ENCODE measurements at places on chromosomes 12 and 14.

- DNase-seq, result no peak
These were observed 31.1 kb downstream of the CCDC198 start for GRCh38 chr14:57462551-57462950.

DNA sequence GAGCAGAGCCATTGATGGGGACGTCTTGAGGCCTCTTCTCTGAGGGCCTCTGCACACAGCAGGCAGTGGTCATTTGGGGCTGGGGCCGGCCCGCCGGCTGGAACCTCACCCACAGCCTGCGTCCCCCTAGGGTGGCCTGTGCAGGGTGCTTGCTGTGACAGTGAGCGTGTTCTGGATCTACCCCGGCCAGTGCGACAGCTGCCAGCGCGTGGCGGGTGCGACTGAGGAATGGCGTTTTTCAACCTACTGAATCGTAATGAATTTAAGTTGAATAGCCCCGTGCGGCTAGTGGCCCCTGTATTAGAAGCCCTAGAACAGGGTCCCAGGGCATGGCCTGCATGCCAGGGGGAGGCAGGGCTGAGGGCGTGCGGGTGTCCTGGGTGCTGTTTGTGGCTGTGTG lies 13.8 kb downstream of the RFLNA start:
- DNase-seq, result no peak

GRCh38 chr12:64864319-64864718 lies 39.9 kb downstream of the TBC1D30 start:
- DNase-seq, result no peak

DNA sequence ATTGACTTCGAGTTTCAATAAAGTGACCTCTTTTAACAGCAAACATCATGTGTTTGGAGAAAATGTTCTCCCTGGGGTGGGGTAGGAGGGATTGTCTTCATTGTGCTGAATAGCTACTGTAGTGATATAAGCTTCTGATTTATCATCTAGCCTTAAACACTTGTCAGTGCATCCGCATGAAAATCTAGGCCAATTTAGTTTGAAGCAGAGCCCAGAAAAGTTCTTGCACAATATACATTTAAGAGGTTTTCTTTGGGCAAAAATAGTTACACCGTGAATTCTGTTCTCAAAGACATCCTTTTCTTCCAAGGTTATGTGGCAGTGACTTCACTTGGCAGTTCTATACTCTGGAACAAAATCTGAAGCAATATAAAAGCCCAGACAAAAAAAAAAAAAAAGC lies 136.0 kb upstream of the IFNG-AS1 start:
- DNase-seq, result no peak

DNA sequence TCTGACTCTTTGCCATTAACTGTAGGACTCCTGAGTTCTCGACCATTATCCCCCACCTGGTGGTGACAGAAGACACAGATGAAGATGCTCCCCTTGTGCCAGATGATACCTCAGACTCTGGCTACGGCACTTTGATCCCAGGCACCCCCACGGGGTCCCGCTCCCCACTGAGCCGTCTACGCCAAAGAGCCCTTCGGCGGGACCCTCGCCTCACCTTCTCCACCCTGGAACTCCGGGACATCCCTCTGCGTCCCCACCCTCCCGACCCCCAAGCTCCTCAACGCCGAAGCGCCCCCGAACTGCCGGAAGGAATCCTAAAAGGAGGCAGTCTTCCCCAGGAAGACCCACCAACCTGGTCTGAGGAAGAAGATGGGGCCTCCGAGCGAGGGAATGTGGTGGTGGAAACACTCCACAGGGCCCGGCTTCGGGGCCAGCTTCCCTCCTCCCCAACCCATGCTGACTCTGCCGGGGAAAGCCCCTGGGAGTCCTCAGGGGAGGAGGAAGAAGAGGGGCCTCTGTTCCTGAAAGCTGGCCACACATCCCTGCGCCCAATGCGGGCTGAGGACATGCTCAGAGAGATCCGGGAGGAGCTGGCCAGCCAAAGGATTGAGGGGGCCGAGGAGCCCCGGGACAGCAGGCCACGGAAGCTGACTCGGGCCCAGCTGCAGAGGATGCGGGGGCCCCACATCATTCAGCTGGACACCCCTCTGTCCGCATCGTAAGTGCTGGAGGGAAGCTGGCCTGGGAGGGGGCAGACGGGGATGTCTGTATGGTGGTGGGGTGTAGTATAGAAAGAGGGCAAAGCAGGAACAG lies 14.4 kb downstream of the TNFRSF1A start:
- DNase-seq, result no peak

DNA sequence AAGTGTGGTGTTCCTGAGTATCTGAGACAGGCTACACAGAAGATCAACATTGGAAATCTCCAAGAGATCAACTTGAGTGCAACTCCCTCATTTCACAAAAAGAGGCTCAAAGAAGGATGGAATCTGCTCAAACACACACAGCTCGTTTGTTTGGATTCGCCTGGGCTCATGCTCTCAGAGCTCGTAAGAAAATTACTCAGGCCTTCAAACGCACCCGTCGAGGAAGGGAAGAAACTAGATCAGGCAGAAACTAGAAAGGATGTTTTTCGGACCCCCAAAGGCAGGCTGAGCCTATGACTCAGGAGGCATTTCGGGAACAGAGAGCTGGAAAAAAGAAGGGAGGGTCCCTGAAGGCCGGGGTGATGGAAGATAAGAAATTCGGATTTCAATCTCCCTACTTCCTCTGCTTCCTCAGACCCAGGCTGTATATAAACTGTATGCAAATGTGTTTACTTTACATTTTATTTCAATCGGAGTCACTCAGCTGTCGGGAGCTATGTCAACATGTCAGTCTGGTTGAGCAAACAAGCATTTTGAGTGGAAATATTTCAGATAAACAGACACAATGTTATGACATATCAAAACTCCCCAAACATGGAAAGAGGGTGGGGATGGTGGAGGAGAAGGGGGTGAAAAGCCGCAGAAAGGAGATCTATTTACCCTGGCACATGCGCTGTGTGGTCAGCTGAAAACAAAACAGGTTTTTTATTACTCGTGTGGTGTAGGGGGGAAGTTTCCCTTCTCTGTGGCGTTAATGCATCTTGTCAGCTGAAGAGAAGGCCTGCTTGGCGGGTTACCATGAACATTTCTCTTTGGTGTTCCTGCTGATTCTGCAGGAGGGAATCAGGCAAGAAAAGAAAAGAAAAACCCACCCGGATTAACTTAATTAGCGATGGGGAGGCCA lies 129.1 kb upstream of the TBX3 start:
- no peak for DNase-seq

DNA sequence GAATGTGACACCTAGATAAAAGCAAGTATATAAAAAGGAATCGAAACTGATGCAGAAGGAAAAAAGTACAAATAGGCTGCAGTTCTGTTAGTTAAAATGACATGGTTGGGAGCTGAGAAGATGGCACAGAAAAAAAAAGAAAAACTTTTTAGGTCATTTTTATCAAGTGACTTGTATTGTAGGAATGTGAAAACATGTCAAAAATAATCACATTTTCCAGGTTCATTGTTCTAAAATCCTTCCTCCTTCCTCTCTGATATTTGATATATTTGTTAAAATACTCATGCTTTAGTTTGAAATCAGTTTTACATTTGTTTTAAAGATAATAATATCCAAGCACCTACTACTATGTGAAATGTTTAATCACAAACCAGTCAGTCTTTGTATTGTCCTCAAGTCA lies 507.9 kb downstream of the PRKD1 start:
- no peak for DNase-seq

- peak; percentile 66 for DNase-seq
These were observed 4.6 kb downstream of the MTRFR start for GRCh38 chr12:123237646-123238329.

GRCh38 chr14:75476274-75476995 lies 45.8 kb upstream of the BATF start:
- DNase-seq, result no peak

Data from stimulated activated CD8-positive, alpha-beta memory T cell treated with anti-CD3 and anti-CD28 coated beads, Interleukin-7, amount 100 ng/mL, for 1 hour (primary cell).